Fibroblast of pulmonary artery (primary cell): ENCODE measurements at places on chromosomes 6 and 20.
A peak's percentile ranks its signal among the peaks of the same experiment; 100 is the strongest.

- DNase-seq = no peak
Observed at GRCh38 chr20:17334932-17335331, 108.1 kb downstream of the PCSK2 start.

GRCh38 chr6:99802396-99803031 lies 191.5 kb downstream of the MCHR2 start:
- no peak for DNase-seq

DNA sequence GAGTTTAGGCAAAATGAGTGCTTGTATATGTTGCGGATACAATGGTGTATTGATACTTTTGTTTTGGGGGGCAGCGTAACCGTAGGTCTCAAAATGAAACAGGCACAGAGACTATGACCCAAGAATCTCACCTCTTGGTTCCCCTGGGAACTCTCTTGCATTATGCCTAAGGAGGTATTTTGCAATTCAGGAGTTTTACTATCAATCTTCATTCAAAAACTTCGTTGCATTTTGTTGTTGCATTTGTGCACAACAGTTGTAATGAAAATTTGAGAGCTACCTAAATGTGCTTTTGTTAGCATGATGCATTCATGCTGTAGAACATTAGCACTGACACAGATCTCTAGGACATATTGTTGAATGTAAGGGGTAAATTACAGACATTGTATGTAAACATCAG lies 18.2 kb downstream of the VTA1 start:
- DNase-seq = no peak

DNA sequence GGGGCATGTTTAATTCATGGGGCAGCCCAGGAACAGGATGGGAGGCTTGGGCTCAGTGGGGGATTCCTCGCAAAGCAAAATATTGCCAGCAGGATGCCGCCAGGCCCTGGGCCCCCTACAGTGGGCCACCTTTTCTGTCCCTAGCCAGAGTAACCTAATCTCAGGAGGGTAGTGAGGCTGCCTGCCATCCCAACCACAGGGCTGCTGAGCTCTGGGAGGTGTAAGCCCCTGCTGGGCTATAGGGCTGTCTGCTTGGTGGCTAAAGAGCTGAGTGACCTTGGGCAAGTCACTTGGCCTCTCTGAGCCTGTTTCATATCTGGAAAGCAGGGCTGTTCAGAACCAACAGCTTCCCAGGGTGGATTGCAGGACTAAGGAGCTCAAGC lies 35.7 kb upstream of the CDH22 start:
- no peak for DNase-seq

DNA sequence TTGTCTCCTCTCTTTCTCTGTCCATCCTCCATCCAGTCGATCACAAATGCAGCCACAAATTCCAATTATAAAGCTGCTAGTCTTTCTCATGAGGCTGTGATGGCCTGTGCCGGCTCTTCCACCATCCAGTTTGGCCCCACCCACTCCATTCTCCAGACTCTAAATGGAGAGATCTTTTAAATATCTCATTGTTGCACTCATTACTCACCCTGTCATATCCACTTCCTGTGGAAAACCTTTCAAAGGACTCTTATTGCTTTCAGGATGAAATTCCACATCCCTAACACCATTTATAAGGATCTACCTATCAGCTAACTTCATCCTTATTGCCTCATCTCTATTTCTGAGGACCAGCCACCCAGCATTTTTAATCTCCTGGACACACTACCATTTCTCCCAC lies 70.6 kb downstream of the NRN1 start:
- no peak for DNase-seq

DNA sequence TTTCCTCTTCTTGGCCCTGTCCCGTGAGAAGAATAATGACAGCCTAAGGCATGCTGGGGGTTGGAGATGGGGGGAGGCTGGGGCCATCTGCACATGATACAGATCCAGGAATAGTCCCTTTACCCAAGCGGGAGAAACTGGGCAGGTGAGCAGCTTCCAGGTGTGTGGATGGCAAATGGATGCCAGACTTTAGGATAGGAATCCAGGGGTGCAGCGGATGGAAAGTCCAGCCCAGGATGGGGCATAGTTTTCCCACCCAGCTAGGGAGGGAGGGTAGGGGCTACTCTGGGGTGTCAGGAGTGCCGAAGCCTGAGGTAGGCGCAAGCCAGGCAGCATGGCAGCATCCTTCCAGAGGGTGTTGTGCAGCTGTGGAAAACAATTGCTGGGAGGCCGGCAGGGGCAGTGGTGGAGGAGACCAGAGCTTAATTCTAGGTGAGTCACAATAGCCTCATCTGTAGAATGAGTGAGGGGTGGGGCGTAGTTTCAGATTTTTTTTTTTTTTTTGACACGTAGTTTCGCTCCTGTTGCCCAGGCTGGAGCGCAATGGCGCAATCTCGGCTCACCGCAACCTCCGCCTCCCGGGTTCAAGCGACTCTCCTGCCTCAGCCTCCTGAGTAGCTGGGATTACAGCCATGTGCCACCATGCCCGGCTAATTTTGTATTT lies 15.4 kb upstream of the FAM110A start:
- no peak for DNase-seq

GRCh38 chr6:90219209-90219985 lies 77.2 kb downstream of the BACH2 start:
- DNase-seq = peak; percentile 74

- DNase-seq = no peak
Observed at GRCh38 chr20:57374343-57374930, 16.8 kb upstream of the RBM38 start.

DNA sequence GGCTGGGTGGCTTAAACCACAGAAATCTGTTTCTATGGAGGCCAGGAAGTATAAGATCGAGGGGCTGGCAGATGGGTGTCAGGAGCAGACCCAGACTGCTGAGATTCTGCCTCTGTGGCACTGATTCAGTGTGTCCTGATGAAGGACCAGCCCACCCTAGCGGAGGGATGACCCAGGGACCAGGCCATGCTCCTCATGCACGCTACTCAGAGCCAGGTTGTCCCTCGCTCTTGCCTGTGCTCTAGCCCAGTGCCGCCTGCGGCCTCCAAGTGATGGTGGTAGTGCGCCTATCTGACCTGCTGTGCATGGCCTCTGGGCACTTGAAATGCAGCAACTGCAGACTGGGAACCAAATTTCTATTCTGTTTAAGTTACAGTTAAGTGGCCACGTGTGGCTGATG lies 13.1 kb upstream of the APMAP start:
- no peak for DNase-seq

GRCh38 chr6:16239798-16240123 lies 1.4 kb downstream of the GMPR start:
- no peak for DNase-seq

GRCh38 chr6:152298848-152299735 lies 338.1 kb downstream of the SYNE1 start:
- DNase-seq = no peak
